ENCODE measurements at places on chromosomes 4 and X.

DNA sequence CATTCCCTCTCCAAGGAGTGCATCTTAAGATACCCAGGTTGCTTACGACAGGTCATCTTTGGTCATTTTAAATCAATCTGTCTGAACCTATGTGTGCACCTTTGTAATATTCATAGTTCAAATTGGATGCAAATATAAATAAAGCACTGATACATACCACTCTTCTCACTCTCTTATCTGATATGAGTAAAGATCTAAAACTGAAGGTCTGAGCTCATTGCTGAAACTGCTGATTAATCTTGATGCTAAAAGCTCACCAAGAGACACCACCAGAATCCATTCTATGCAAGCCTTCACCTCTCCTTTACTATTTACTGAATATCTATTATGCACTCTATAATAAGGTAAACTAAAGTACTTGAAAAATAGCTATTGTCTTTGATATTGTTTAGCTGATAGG lies 16.6 kb downstream of the HSD17B13 start:
- no peak for DNase-seq

DNA sequence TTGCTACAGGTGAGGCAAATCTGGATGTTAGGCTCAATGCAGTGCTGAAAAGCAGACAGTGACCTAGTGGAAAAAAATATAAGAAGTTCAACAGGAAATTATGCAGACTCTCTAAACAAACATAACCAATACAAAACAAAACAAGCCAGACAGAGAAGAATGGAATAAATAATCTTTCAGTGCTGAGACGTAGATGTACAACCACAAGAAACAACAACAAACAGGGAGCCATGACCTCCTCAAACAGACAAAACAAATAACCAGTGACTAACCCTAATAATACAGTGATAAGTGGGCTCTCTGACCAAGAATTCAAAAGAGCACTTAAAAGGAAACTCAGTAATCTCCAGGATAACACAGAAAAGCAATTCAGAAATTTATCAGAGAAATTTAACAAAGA lies 239.3 kb downstream of the SLC39A8 start:
- no peak for DNase-seq

- no peak for DNase-seq
Observed at GRCh38 chrX:35800474-35800873, 2.3 kb downstream of the MAGEB16 start.

GRCh38 chr4:38495446-38495845 lies 168.6 kb upstream of the KLF3 start:
- DNase-seq, result no peak

DNA sequence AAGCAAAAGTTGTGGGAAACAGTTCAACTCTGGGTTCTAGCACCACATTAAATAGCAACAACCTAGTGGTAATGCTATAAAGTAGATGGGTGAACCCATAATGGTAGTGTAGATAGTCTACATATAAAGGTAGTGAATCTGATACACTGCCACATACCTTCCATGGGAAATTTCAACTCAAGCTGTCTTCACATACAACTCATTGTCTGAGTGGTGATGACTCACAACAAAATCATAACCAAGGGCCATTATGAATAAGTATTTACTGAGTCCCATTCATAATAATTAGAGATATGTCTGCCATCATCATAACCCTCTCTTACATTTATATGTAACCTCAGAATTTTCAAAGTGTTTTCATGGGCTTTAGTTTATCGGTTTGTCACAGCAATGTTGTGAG lies 34.8 kb downstream of the EGF start:
- DNase-seq, result no peak

- DNase-seq, result no peak
Observed at GRCh38 chr4:147367891-147368290, 113.0 kb upstream of the EDNRA start.

GRCh38 chr4:183920512-183920911 lies 15.4 kb downstream of the STOX2 start:
- no peak for DNase-seq
